Activated CD8-positive, alpha-beta T cell treated with anti-CD3 and anti-CD28 coated beads for 36 hours (primary cell): ENCODE measurements at places on chromosomes 4 and X. TPM values are rescaled to one million over a fixed set of nuclear protein-coding genes. Genes with fewer than 3 reads are reported as not detected.

The PABPC1L2B gene
- total RNA-seq = not detected

The HTN3 gene
- not detected for total RNA-seq

The SPANXN4 gene
- total RNA-seq = not detected

The CENPVL1 gene
- total RNA-seq = not detected

The FOXR2 gene
- total RNA-seq = not detected

The MAGEB10 gene
- not detected for total RNA-seq

- DNase-seq = no peak
- H3K27me3 ChIP-seq = no peaks in the 10 kb centered on the region
- no peak overlapping the region for H3K27ac ChIP-seq
- peaks cover 22% of the 10 kb centered on the region for H3K4me1 ChIP-seq
- H3K4me3 ChIP-seq = no peak overlapping the region
- H3K36me3 ChIP-seq = peaks cover 4% of the 10 kb centered on the region
Observed at GRCh38 chr4:26162101-26162500, 158.7 kb upstream of the RBPJ start.

GRCh38 chr4:168880811-168881595, 129.1 kb downstream of the CBR4 start:
- H3K36me3 ChIP-seq = no peaks in the 10 kb centered on the region
- no peak overlapping the region for H3K27ac ChIP-seq
- H3K27me3 ChIP-seq = peaks cover 35% of the 10 kb centered on the region
- H3K4me3 ChIP-seq = no peak overlapping the region
- H3K4me1 ChIP-seq = peaks cover 4% of the 10 kb centered on the region
- DNase-seq = no peak

GRCh38 chr4:174423257-174423944, 98.9 kb downstream of the HPGD start:
- H3K4me3 ChIP-seq = peak overlapping the region; percentile 2
- H3K36me3 ChIP-seq = no peaks in the 10 kb centered on the region
- H3K4me1 ChIP-seq = peaks cover 24% of the 10 kb centered on the region
- H3K27ac ChIP-seq = no peak overlapping the region
- H3K27me3 ChIP-seq = no peaks in the 10 kb centered on the region

DNA sequence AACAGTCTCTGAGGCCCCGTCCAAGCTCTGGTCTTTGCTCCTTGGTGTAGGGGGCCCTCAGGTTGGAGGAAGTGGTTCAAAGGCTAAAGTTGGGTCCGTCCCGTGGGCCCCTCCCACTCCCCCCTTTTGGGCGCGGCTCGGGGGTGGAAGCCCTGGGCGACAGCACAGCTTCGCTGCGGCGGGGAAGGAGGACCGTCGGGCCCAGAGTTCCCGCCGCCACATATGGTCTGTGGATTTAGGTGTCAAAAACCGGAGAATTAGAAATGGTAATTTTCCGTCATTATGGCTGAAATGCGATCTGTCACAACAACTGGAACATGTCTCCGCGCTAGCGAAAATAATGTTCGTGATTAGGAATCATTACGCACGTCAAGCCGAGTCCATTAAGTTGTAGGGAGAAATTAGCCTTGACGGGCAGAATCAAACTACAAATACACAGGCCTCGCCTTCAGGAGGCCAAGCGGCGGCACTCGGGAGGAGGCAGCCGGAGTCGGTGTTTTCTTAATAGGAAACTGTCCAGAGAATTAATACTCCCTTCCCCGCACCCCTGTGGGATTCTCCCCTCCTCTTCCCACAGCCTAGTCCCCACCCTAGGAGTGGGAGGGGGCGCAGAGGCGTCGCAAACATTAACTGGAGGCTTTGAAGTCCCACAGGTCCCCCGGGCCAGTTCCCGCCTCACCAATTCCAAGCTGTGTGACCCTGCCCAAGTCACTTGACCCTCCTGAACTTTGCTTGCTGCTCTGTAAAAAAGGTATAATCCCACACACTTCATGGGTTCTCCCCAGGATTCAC, 15.0 kb downstream of the NKX3-2 start:
- no peak overlapping the region for H3K27ac ChIP-seq
- peaks cover 42% of the 10 kb centered on the region for H3K4me1 ChIP-seq
- peaks cover 87% of the 10 kb centered on the region for H3K27me3 ChIP-seq

DNA sequence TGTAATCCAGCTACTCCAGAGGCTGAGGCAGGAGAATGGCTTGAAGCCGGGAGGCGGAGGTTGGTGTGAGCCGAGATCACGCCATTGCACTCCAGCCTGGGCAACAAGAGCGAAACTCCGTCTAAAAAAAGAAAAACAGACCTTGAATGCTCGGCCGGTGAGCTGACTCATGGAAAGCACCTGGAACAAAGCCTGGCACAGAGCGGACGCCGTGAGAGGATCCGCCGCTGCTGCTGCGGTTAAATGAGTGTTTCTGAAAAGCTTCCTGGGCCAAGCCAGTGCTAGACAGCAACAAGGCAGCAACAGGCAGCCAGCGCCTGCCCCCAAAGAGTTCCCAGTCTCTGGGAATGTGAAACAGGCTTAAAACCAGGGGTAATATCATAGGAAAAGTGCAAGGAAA, 186.4 kb downstream of the AFAP1 start:
- no peak overlapping the region for H3K4me3 ChIP-seq
- no peak for DNase-seq
- peaks cover 37% of the 10 kb centered on the region for H3K4me1 ChIP-seq
- no peak overlapping the region for H3K27ac ChIP-seq
- H3K36me3 ChIP-seq = no peaks in the 10 kb centered on the region
- no peaks in the 10 kb centered on the region for H3K27me3 ChIP-seq

- DNase-seq = no peak
- no peaks in the 10 kb centered on the region for H3K27me3 ChIP-seq
- H3K4me3 ChIP-seq = no peak overlapping the region
- H3K4me1 ChIP-seq = no peaks in the 10 kb centered on the region
- H3K27ac ChIP-seq = no peak overlapping the region
- H3K36me3 ChIP-seq = no peaks in the 10 kb centered on the region
Observed at GRCh38 chrX:123330229-123330942, 146.3 kb downstream of the GRIA3 start.

DNA sequence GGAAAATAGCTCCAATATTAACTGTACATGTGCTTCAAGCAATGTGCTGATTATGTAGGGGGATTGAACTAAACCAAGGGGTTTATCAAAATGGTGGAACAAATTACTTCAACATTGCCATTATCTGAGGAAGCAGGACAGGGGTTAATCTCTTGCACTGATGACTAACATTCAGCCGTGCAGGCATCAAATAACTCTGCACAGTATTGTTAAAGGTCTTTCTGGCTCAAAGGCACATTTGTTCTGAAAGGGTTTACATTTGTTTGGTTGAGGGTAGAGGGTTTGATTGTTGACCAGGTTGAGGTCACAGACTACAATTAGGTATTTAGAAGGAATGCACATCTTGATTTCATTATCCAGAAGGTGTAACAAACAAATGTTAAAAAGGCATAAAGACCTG, 32.2 kb upstream of the CCSER1 start:
- no peaks in the 10 kb centered on the region for H3K4me1 ChIP-seq
- H3K27me3 ChIP-seq = no peaks in the 10 kb centered on the region
- H3K4me3 ChIP-seq = no peak overlapping the region
- H3K36me3 ChIP-seq = no peaks in the 10 kb centered on the region
- H3K27ac ChIP-seq = no peak overlapping the region

DNA sequence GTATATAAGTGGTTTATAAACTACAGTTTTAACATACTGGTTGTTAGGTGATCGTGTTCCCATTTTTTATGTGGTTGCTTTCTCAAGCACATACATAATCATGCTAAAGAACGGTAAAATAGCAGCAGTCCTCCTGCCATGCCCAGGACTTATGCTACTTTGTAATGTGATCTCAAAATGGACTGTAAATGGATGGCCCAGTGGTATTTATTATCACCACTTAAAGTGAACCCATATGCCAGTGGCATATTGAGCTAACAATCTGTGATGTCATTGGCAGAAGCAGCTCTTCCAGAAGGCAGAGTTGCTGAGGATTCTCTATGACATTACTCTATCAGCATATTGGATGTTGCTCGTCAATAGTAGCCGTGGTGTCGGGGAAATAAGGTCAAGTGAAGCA, 28.6 kb downstream of the ANK2 start:
- no peaks in the 10 kb centered on the region for H3K36me3 ChIP-seq
- DNase-seq = no peak
- no peaks in the 10 kb centered on the region for H3K27me3 ChIP-seq
- no peak overlapping the region for H3K4me3 ChIP-seq
- no peaks in the 10 kb centered on the region for H3K4me1 ChIP-seq
- H3K27ac ChIP-seq = no peak overlapping the region

GRCh38 chr4:62512271-62512670, 1312.1 kb downstream of the ADGRL3 start:
- no peak for DNase-seq
- no peaks in the 10 kb centered on the region for H3K4me1 ChIP-seq
- no peak overlapping the region for H3K4me3 ChIP-seq
- no peaks in the 10 kb centered on the region for H3K36me3 ChIP-seq
- no peak overlapping the region for H3K27ac ChIP-seq

DNA sequence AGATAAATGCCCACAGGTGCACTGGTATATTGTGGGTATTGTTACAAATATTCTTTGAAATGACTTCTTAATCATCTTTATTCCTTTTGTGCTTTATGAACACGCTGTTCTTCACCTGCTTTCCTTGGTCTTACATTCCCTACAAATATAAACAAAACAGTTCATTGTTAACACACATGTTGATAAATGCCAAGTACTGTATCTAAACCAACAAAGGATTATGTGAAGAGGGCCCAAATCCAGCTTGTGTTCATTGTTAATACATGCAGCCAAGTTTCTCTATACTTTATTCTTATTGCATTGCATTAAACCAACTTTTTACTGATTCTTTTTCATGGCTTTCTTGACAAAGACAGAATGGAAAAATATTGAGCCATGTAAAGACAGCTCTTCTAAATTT, 42.8 kb downstream of the AREG start:
- peaks cover 4% of the 10 kb centered on the region for H3K4me1 ChIP-seq
- DNase-seq = no peak
- no peak overlapping the region for H3K4me3 ChIP-seq
- no peak overlapping the region for H3K27ac ChIP-seq
- H3K36me3 ChIP-seq = no peaks in the 10 kb centered on the region
- peaks cover 4% of the 10 kb centered on the region for H3K27me3 ChIP-seq

- no peak overlapping the region for H3K4me3 ChIP-seq
- no peaks in the 10 kb centered on the region for H3K36me3 ChIP-seq
- H3K27me3 ChIP-seq = no peaks in the 10 kb centered on the region
- H3K27ac ChIP-seq = no peak overlapping the region
Observed at GRCh38 chr4:4406455-4407298, 19.8 kb downstream of the NSG1 start.

DNA sequence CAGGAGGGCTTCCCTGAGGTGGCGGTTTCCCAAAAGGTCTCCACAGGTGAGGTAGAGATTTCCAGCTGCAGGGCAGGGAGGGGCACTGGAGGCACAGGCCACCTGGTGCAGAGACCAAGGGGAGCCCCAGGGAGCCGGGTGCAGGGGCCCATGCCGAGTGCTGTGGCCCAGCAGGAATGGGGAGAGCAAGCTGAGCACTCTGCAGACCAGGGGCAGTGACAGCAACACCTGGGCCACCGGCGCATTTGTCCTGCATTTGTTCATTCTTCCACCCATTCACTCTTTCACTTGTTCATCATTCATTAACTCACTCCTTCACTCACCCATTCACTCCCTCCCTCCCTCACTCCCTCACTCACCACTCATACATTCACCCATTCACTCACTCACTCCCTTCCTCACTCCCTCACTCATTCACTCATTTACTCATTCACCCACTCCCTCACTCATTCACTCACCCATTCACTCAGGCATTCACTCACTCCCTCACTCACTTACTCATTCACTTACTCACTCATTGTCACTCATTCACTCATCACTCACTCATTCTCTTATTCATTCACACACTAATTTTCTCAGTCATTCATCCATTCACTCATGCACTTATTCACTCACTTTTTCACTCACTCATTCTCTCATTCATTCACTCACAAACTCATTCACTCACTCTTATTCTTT, 16.3 kb downstream of the CPZ start:
- no peaks in the 10 kb centered on the region for H3K27me3 ChIP-seq
- H3K4me3 ChIP-seq = no peak overlapping the region
- H3K36me3 ChIP-seq = no peaks in the 10 kb centered on the region
- H3K4me1 ChIP-seq = no peaks in the 10 kb centered on the region
- no peak overlapping the region for H3K27ac ChIP-seq

GRCh38 chr4:73189274-73189810, 69.3 kb downstream of the ANKRD17 start:
- H3K36me3 ChIP-seq = peaks cover 29% of the 10 kb centered on the region
- H3K27me3 ChIP-seq = no peaks in the 10 kb centered on the region
- no peak for DNase-seq

- no peak overlapping the region for H3K27ac ChIP-seq
- no peaks in the 10 kb centered on the region for H3K4me1 ChIP-seq
- DNase-seq = no peak
- H3K36me3 ChIP-seq = no peaks in the 10 kb centered on the region
Observed at GRCh38 chrX:71919431-71919830, 8.8 kb downstream of the NHSL2 start.

- H3K27ac ChIP-seq = no peak overlapping the region
- no peaks in the 10 kb centered on the region for H3K27me3 ChIP-seq
- DNase-seq = no peak
- H3K4me3 ChIP-seq = no peak overlapping the region
Observed at GRCh38 chr4:54781756-54782155, 124.0 kb downstream of the KIT start.
